ENCODE measurements at places on chromosomes 16 and 17.
A peak's percentile ranks its signal among the peaks of the same experiment; 100 is the strongest.

DNA sequence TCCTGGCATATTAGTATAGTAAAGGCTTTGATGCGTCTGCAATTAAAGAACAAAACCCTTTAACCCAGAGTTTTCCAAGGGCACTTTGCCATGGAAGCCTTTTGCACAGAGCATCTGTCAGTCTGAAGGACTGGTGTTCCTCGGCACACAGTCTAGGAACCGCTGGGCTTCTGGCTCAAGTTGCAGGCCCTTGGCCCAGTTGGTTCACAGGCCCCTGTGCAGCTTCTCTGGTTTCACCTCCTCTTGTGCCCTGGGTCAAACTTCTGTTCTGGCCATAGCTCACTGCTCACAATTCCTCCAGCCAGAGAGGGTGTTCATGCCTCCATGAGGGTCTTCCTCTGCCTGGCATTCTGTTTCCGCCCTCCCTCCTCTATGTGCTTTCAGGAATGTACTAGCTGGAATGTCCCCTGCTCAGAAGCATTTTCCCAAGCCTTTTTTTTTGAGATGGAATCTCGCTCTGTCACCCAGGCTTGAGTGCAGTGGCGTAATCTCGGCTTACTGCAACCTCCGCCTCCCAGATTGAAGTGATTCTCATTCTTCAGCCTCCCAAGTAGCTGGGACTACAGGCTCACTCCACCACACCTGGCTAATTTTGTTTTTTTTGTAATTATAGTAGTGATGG lies 34.5 kb upstream of the TEX2 start:
- no peak for DNase-seq

GRCh38 chr16:79658301-79659033 lies 57.9 kb upstream of the MAF start:
- DNase-seq: no peak

DNA sequence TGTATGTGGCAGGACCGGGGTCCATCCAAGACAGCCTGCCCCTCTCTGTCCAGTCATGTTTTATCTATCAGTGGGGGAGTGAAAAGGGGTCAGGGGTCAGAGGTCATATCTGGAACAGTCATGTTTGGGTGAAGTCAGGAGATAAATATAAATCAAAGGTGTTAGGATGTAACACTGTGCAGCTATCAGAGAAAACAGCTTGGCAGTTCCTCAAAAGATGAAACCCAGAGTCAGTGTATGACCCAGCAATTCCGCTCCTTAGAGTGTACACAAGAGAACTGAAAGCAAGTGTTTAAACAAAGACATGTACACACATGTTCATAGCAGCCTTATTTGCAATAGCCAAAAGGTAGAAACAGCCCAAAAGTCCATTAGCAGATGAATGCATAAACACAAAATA lies 361.3 kb downstream of the FOXL1 start:
- no peak for DNase-seq

GRCh38 chr17:17398943-17399926 lies 77.6 kb upstream of the MED9 start:
- DNase-seq: no peak

DNA sequence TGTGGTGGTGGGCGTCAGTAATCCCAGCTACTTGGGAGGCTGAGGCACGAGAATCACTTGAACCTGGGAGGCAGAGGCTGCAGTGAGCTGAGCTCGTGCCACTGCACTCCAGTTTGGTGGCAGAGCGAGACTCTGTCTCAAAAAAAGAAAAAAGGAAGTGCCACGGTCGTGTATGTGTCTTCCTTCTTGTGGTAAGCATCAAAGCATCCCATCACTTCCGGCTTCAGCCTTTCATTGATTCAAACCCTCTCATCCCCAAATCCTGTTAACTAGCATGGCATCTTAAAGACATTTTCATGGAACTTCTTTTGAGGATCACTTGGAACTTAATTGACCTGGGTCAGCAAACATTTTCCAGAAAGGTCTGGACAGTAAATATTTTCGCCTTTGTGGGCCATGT lies 126.2 kb downstream of the CPPED1 start:
- peak; percentile 1 for DNase-seq

- no peak for DNase-seq
These were observed 46.8 kb downstream of the OMG start for GRCh38 chr17:31250229-31250628.

- no peak for DNase-seq
These were observed 239.4 kb upstream of the TBX2 start for GRCh38 chr17:61160204-61160603.

DNA sequence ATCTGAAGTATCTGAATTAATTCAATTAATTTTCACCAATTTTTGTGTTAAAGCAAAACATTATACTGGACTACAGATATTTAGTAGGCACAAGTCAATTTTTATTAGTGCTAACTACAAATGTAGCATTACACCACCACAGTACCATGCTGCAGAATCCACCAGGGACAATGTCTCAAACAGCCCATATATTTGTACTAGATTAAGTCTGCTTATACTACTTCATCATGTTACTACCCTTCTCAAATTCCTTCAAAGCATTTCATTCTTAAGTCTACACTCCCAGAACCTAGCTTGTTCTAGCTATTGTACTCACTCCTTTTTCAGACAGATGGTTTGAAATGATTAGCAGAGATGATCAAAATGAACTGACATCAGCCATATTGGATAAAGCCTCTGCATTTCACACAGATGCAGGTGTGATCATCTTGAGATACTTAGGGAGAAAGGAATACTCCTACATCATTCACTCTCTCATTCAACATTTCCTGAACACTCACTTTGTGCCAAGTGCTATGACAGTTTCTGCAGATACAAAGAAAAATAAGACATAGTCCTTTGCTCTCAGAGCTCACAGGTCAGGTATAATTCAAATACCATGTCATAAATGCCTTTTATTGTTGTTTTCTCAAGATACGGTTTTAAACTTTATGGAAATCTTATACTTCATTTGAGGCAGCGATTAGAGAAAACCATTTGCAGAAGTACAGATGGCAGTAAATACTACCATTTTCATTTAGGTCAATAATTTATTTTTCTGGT lies 47.7 kb downstream of the SMURF2 start:
- no peak for DNase-seq

GRCh38 chr16:3829631-3830536 lies 50.6 kb downstream of the CREBBP start:
- no peak for DNase-seq

DNA sequence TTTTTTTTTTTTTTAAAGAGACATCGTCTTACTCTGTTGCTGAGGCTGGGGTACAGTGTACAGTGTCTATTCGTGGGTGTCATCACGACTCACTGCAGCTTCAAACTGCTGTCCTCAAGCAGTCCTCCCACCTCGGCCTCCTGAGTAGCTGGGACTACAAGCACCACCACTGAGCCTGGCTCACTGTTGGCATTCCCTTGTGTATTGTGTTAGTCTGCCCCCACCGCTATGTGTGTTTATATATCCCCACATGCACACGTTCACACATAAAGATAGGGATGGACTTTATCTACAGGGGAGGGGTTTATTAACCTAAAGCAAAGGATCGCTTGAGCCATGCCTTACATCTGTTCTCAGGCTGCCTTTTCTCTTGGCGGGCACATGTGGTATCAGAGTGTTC lies 63.8 kb downstream of the SEC14L1 start:
- no peak for DNase-seq

DNA sequence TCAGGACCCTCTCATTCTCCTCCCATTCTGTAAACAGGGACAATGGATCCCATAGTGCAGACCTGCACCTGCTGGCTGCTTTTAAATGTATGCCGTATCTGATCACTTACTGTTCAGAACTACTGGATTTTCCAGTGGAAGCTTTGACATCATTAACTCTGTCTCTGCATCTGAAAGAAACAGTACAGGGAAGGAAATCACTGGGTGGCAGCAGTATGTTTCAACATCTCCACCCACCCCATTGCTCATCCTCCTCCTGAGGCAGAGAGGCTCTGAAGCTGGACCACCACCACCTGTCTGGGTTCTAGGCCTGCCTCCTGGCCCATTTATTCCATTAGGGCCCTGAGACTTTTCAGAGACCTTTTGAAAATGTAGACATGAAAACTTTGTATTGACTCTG lies 2.6 kb downstream of the CCL15 start:
- DNase-seq: no peak

- no peak for DNase-seq
These were observed 45.5 kb upstream of the LRRC37A3 start for GRCh38 chr17:64964796-64965195.

- no peak for DNase-seq
These were observed 228.4 kb downstream of the IRF8 start for GRCh38 chr16:86127366-86127765.

GRCh38 chr16:77555791-77556190 lies 121.0 kb upstream of the ADAMTS18 start:
- no peak for DNase-seq

- no peak for DNase-seq
These were observed 3.8 kb downstream of the BCKDK start for GRCh38 chr16:31111881-31112466.

DNA sequence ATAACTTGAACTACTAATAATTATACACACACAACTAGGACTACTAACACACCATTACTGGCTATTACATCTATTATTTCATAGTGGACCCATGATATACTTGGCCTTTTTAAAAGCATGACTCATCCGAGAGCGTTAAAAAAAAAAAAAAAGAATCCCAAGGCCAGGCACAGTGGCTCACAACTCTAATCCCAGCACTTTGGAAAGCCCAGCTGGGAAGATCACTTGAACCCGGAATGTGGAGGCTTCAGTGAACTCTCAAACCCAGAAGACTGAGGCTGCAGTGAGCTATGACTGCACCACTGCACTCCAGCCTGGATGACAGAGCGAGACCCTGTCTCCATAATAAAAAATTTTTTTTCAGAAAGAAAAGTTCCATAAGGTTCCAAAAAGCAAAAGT lies 3.1 kb downstream of the GLG1 start:
- no peak for DNase-seq

DNA sequence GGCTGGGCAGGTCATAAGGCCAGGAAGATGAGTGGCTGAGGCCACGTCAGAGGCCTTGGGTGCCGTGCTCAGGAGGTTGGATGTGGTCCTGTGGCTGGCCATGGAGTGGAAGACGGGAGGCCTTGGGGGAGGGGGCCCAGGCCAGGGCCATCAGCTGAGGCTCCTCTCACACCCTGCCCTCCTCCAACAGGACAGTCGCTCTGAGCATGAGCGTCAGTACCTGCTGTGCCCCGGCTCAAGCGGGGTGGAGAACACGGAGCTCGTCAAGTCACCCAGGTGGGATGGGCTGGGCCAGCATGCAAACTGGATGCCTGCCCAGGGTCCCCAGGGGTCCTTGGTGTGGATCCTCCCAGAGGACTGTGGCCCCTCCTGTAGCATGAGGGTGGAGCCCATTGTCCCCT lies 19.2 kb downstream of the POLR3E start:
- DNase-seq: no peak

GRCh38 chr16:89155184-89155679 lies 16.3 kb upstream of the CDH15 start:
- DNase-seq: no peak
